ENCODE measurements at places on chromosomes 5 and 9. TPM values are rescaled to one million over a fixed set of nuclear protein-coding genes. Genes with fewer than 3 reads are reported as not detected.

LMX1B gene
- total RNA-seq = 2.6 TPM

ALDOB gene
- total RNA-seq = 0.67 TPM

DDX4 gene
- not detected for total RNA-seq

CNTNAP3B gene
- total RNA-seq = 8.1 TPM

Measured in Panc1 (cell line).